D721Med (cell line): ENCODE measurements at places on chromosomes 5 and 9.

- no peak for DNase-seq
Measured at GRCh38 chr9:125646217-125646616, 60.8 kb downstream of the MAPKAP1 start.

DNA sequence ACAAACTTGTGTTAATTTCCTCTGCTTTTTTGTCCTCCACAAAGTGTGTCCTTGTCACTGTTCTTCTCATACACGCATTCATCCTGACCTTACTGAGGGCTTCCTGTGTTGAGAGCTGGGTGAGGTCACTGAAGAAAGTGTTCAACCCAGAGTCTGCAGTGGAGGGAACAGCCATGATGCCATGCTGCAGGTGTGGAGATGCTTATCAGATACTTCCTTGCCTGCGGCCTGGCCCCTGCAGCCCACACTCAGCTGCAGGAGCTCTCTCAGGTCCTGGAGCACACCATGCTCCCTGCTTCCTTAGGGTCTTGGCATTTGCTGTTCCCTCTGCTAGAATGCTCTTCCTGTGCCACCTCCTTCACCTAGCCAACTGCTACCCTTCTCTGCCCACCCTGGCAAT, 108.1 kb upstream of the SPRY4 start:
- no peak for DNase-seq

DNA sequence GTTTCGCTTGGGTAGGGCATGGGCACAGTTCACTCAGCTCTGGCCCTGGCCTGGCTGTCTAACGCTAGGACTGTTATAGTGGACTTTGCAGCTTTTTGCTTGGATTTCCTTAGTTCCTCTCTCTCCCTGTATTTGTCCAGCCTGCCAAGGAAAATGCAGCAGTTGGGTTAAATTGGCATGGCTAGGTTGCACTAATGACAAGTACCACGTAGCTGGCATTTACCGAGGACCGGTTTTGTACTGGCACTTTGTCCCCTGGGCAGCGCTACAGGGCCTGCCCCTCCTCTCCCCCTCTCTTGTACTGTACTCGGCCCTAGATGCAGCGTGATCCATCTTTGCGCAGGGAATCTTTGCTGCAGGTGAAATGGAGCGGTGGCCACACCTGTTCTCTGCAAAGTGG, 2.4 kb downstream of the WDR5 start:
- DNase-seq: no peak

- no peak for DNase-seq
Measured at GRCh38 chr9:26324786-26325443, 567.7 kb downstream of the CAAP1 start.

DNA sequence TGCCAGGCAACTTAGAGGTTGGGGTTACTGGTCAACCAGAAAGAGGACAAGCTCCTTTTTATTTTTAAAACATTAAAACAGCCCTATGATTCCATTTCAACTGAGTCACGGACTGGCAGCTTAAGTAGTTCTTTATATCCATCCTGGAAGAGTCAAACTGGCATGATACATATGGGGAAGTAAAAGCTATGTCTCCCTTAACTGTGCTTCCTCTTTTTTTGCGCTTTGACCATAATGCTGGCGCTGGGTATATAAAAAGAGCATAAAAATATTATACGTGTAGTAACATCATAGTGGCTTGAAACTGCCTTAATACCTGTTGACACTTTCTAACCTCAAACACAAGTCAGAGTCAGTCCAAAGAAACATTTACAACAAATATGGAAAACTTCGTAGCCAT, 274.4 kb downstream of the CSNK1G3 start:
- DNase-seq: no peak

DNA sequence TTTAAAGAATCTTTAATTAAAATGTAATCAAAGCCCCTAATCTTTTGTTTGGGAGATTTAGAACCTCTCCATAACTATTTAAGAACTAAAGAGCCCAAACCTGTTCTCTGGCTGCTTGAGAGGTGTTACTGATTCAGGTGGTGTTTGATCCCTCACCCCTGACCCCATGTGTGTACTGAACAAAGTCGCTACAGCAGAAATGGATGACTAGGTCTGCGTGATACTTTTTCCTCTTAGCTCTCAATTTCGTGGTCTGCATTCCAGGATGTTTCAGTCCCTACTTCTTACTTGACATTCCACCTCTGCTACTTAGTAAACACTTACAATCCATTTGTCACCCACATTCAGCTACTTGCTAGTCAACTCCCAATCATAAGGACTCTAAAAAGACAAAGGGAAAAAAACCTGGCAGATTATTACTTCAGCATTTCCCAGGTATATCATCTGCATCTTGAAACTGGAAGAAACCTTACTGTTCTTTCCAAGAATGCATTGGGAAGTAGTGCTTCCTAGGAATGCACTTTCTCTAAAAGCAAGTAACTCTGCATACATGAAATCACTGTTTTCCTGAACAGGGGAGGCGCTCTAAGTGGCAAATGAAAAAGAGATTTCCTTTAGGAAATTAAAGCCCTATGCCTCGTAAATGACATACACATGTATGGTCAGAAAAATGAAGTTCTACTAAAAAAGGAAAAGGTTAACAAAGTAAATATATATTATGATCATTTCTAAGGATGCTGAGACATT, 1091.6 kb downstream of the PTPRD start:
- DNase-seq: no peak

- no peak for DNase-seq
Measured at GRCh38 chr5:72402381-72402890, 82.3 kb downstream of the PTCD2 start.

GRCh38 chr5:84635235-84636055, 250.8 kb upstream of the EDIL3 start:
- no peak for DNase-seq

DNA sequence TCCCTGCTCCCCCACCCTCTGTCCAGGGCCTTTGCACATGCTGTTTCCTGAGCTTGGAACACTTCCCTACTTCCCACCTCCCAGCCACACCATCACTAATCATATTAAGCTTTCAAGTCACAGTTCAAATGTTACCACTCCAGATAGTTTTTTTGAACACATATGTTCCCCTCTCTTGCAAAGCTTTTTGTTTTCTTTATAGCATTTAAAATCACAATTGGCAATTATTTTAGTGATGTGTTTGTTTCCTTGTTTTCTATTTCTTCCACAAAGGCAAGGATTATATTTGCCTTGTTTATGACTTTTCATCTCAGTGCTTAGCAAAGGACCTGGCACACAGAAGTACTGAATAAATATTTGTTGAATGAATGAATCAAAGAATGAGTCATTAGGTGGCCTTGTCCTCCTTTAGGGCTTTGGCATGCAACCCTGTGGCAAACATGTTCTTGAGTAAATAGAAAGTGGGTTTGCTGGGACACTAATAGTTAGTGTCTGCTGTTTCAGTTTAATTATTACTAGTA, 386.8 kb downstream of the FGF10 start:
- DNase-seq: no peak

DNA sequence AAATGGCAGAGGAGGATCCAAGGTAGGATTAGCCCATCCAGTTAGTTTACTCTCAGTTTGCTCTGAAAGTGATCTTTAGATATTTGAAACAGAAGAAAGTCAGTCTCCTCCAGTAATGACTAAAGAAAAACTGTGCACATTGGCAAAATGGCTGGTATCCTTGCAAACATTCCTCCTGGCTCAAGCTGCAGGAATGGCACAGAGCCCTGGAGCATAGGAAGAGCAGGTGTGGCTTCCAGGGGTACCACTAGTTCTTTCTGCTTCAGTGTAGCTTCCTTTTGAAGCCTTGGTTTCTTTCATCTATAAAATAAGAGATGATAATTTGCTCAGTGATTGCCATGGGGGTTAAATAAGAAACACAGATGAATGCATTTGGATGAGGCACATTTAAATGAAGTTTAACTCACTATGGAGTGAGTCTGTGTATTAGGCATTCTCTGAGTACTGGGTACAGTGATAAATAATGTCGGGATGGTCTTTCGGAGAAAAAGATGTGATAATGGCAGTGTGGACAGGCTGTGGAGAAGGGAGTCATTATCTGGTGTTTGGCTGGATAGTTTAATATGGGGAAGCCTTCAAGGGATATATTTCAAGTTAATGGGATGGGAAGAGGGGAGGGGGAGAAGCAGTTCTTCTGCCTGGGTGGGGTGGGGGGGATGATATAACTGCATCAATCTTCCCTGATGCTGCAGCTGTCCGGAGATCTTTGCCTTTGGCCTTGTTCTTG, 217.3 kb upstream of the KLF4 start:
- no peak for DNase-seq

DNA sequence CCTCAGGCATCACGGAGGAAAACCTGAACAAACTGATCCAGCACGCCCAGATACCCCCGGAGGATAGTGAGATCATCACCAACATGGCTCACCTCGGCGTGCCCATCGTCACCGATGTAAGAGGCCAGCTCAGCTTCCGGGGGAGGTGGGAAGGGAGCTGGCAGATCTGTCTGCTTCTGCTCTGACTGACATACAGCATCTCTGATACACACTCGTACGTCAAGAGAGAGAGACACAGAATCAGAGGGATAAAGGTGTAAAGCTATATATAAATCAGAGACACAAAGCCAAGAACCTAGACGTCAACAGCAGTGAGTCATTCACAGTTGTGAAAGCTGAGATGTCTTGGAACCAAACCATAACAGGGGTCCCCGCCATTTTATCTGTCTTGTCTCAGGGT, 30.1 kb upstream of the CFAP157 start:
- no peak for DNase-seq

DNA sequence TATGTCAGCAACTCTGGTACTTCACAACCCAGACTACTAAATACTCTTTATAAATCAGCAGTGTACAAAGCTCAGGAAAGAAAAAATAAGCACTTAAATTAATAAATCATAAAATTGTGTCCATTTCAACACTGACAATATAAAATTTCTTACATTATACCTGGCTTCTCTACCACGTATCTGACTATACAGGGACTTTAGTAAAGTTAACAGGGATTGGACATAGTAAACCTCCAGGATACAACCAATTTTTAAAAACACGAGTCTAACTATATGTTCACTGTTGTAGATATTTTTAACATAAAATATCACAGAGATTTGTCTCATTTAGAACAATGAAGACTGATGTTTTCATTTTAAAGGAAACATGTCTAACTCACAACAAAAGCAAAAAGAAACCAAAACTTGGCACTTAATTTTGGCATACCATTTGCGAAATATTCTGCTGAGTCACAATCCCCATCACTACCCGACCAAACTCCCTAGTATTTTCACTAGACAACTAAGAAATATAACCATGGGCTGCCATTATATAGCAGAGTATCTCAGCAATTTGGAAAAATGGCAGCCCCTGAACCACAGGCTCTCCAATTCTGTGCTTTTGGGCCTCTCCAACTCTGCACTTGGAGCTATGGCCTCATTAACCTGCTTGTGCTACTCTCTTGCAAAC, 14.4 kb downstream of the FAM169A start:
- DNase-seq: no peak

DNA sequence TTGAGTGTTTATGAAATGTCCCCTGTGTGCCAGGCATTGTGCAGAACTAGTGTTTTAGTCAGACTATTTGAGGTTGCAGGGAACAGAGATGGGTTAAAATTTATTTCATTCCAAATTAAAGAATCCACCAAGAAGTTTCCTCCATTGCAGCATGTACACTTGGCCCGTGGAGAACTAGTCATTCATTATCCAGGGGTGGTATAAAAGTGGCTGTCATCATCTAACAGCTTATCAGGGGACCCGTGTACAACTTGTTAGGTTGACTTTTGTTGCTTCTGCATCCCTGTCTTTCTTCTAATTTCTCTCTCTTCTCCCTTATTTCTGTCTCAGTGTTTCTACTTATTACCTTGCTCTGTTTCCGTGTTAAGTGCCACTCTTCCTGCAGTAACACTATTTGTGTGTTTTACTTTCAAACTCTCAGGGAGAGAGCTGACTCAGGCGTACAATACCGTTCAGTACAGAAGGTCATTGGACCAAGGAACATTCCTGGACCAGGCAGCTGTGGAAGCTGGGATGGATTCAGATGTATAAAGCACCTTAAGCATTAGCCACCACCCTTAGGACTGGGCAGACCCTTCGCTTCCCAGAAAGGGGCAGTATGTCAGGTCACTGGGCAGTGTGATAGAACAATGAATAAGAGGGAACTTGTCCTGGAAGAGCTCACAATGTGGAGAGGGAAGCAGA, 36.1 kb downstream of the MAP3K1 start:
- DNase-seq: no peak

DNA sequence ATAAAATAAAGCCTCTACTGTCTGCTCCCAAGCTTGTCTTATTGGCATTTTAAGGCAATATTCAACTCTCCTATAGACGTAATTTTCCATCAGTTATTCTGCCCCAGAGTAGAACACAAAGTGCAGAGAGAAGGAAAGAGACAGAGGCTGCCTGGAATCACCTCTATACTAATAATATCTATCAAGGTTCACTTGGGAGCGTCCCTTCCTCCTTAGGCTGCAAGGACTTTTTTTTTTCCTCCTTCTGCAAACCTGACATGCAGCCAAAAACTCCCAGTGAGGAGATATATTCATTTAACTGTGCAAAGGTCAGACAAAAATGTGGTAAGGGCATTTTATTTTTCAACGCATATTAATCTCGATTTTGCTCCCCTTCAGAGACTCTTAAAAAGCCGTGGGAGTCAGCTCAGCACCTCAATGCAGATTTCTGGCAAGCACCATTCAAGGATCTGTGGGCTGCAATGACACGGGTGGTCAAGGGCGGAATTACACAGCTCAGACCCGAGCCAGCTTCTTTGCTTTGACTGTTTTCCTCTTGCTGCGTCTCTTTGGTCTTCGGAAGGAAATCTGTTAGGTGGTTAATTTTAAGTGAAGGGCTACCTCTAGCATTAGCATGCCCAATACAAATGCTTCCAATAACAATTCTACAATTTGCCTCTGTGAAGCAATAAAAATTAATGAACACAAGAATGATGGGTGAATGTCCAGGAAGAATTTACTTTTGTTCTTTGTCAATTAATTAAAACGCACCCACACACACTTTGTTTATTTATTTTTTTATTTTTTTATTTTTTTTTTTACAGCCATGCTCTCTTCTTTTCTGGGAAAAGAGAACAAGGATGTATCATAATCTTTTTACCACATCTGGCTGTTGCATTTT, 587.7 kb upstream of the GRAMD2B start:
- no peak for DNase-seq

GRCh38 chr5:95069948-95070347, 214.9 kb downstream of the MCTP1 start:
- no peak for DNase-seq

GRCh38 chr9:4061717-4062116, 238.2 kb downstream of the GLIS3 start:
- DNase-seq: no peak

DNA sequence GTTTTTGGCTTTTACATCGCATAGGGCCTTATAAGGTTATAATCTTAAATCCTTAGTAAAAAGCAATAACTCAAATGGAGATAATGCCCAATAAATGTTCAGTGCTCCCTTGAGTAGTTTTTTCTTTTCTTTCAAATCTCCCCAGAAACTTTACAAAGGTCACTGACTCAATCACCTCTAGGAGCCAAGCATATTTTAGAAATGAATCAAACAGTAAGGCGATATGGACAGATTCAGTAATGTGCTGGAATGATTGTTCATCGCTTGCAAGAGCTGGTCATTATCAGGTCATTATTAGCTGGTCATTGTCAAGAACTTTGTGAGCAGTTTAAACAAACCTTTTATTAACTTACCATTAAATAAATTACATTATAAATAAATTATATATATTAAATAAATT, 130.4 kb upstream of the SLIT3 start:
- no peak for DNase-seq
